SW 1271 (cell line): ENCODE measurements at places on chromosomes 11 and 22.

DNA sequence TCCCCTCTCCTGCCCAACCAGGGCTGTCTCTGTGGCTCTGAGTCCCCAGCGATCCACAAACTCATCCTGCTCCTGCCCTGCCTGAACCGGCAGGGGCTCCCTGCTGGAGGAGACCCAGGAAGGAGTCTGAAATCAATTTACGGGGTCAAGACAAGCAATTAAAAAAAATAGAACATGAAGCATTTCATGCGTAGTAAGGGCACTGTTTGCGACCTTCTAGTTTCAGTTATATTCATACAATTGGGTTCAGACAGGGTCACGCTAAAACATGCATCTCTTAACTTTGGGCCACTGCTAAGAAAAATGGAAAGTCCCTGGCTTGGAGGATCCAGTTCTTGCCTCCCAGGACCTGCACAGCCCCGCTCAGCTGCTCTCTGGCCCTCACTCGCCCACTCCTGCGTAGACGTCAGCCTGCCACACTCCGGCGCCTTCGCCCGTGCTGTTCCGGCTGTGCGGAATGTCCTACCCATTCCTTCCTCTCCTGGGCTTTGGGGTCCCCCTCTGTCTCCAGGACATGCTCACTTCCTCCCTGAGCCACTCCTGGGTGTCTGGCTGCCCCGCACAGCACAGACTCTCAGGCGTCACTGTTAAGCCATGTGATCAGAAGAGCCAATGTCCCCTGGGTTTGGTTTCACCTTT lies 12.8 kb downstream of the NFAM1 start:
- no peak for DNase-seq

DNA sequence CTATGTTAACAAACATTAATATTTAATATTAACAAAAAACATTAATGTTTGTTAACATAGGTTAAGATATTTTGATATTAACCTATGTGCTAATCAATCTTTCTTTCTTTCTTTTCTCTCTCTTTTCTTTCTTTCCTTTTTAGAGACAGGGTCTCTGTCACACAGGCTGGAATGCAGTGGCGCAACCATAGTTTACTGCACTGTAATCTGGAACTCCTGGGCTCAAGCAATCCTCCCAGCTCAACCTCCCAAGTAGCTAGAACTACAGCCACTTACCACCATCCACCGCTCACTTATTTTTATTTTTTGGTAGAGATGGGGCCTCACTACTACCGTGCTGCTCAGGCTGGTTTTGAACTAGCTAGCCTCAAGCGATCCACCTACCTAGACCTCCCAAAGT lies 13.2 kb downstream of the SIK3 start:
- no peak for DNase-seq

- no peak for DNase-seq
These were observed 57.6 kb downstream of the PLEKHA7 start for GRCh38 chr11:16956538-16957153.

GRCh38 chr22:31800065-31800464 lies 46.2 kb downstream of the DEPDC5 start:
- peak; percentile 53 for DNase-seq

- no peak for DNase-seq
These were observed 40.7 kb downstream of the SFI1 start for GRCh38 chr22:31537019-31537535.

DNA sequence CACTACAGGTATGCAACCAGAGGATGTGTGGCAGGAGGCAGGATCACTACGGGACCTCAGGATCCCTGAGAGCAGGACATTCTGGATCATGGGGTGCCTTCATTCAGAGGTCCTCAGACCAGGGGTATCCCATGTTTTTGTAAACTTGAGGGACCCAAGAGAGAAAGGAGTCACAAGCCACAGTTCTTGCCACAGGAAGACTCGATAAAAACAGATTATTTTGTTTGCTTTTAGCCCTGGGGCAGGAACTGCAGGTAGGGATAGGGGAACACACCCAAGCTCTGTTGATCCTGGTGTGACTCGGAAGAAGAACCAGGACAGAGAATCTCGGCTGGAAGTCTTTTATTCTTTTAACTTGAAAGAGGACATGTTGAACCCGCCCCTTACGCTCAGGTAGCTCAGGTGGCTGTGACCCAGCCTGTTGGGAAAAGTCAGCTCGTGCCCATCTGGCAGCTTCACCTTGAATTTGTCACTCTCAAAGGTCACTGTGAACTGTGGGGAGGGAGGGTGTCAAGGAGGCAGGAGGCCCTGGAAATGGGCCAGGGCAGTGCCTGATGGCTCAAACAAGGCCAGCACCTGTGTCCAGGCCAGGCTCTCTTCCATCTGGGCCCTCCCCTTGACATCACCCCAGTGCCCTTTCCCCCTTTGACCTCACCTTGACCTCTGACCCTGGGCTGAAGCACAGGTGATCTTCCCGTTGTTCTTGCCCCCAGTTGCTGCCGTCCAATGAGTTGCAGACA lies 9.8 kb downstream of the LGALS2 start:
- no peak for DNase-seq

GRCh38 chr11:71379701-71380100 lies 68.5 kb downstream of the DHCR7 start:
- DNase-seq: no peak

DNA sequence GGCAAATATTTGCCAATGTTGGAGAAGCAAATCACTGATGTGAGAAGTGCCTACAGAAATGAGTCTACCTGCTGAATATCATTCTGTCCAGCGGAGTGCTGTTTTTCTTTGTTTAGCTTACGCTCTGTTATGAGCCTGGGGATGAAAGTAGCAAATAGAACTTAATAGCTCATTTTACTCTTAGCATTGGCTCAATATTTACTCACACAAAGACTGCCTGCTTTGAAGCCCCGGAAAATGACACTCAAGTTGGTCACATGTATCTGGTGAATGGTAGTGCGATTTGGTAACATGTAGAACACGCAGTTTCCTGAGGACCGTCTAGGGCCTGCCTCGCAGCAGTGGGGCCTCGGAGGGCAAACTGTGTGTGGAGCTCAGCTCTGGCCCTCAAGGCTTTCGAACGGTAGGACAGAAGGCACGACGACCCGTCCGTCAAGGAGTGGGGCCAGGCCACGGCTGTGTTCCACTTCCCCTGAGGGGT lies 38.9 kb downstream of the TBC1D22A start:
- no peak for DNase-seq

DNA sequence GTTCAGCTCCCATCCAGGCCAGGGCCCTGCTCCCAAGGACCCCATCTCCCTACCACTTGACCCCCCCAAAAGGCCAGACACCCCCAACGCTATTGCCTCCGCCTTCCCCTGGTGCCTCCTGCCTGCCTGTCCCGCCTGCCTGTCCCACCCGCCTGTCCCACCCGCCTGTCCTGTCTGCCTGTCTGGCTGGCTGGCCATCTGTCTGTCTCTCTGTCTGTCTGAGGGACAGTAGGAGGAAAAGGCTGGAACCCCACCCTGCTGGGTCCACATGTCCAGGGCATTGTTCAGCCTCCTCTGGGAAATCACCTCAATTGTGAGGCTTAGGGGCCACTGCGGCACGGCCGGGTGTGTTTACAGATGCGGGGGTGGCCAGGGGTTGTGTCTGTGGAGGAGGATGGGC lies 25.3 kb upstream of the CBX7 start:
- no peak for DNase-seq

GRCh38 chr11:103923451-103923931 lies 112.9 kb upstream of the DDI1 start:
- no peak for DNase-seq

GRCh38 chr11:83827520-83827919 lies 541.4 kb upstream of the CCDC90B start:
- DNase-seq: no peak

DNA sequence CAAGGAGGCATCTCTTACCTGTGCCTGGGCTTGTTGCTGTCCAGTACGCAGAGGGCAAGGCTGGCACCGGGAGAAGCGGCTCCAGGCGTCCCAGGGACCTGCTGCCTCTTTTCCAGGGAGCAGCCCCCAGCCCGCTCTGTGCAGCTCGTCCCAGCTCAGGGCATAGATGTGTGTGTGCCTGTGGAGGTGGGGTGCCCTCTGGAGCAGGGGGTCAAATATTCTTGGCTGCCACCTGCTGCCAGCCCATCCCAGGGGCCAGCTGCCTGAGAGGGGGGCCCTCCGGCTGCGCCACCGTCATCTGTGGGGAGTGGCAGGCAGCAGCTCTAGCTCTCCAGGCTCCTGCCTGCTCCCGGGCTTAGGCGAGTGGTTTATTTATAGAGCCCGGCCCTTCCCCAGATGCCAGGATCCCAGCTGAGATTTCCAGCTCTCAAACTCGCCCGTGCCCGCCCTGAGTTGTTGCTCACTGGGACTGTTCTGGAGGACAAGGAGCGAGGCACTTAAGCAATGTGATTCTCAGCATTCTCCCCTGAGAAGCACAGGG lies 87.5 kb downstream of the RTL6 start:
- no peak for DNase-seq

GRCh38 chr11:60498853-60499252 lies 6.3 kb downstream of the MS4A12 start:
- no peak for DNase-seq

- no peak for DNase-seq
These were observed 9.1 kb upstream of the SREBF2 start for GRCh38 chr22:41823797-41824196.

DNA sequence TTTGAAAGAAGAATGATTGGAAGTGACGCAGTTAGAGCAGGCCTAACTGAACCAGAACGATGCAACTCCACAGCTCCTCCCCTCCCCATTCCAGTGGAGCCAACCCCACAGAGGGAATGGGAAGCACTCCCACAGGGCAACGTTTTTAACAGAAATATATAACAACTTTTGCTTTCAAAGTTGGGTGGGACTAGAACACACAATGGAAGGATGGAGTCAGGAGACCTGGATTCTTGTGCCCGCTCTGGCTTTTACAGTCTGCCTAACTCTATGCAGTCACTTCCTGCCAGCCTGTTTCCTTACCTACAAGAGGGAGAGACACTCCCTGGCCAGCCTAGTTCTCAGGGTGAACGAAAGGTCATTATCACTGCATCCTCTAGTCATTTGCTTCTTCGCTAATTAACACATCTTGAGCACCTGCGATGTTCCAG lies 75.5 kb downstream of the PACSIN2 start:
- DNase-seq: no peak

GRCh38 chr11:36282926-36283325 lies 6.3 kb downstream of the COMMD9 start:
- DNase-seq: no peak

GRCh38 chr11:17385926-17386325 lies 2.5 kb downstream of the KCNJ11 start:
- DNase-seq: no peak

DNA sequence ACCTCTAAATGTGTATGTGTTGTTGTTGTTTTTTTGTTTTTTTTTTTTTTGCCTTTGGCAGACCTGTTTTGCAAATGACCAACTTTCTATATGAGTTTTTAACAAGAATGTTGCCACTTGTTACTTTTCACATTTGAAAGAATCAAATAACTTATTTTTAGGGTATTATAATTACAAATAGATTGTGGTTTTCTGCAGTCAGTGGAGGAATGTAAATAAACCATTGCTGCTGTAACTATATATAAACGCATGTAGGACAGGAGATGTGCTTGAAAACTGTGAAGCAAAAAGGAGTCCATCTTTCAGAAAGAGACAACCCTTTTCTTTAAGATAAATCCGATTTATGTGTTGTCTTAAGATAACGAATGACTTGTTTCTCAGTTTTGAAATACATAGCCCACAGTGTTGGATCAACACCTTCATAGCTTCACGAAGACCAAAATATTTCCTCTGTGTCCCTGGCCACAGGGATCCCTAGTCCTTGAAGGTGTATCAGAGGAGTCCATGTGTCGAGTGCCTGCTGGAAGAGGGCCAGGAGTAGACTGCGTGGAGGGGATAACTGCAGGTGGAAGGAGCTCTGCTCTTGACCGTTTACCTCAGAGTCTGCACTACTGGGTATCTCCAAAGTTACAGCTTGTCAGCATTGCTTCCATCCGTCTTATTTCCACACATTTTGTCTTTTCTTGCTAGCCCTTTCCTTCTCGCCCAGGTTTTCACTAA lies 24.7 kb downstream of the TNRC6B start:
- no peak for DNase-seq

- DNase-seq: no peak
These were observed 2.7 kb downstream of the MUC5AC start for GRCh38 chr11:1160231-1161101.

DNA sequence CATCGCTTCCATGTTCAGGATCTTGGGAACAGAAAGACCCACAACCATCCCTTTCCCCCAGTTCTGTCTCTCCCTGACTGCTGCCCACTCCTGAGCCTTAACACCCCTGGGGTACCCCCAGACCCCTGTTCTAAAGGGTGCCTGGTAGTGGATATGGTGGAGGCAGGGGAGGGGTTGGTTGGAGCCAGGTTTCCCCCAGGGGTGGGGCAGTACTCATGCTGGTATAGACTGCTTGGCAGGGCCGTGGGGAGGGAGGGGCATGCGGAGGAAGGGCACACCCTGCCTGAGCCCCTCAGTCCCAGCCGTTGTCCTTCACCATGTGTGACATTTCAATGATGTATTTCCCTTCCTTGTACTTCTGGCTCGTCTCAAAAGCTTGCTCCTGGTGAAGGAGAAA lies 4.0 kb downstream of the YPEL4 start:
- DNase-seq: no peak

DNA sequence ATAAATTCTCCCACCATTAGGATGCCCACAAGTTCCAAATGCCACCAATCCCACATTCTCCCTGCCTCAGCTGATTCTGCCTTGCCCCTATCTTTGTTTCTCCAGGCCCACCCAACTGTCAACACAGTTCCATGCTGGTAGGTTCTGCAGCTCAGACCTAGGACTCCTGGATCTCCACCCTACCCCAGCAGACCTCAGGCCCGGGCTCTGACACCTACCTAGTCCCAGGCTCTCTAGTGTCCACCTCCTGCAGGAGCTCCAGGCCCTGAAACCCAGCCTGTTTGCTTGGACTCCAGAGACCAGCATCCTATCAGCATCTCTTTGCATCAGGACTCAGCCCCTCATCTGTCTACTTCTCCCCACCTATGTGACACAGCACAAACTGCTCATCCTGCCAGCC lies 86.5 kb downstream of the PDE2A start:
- DNase-seq: no peak

DNA sequence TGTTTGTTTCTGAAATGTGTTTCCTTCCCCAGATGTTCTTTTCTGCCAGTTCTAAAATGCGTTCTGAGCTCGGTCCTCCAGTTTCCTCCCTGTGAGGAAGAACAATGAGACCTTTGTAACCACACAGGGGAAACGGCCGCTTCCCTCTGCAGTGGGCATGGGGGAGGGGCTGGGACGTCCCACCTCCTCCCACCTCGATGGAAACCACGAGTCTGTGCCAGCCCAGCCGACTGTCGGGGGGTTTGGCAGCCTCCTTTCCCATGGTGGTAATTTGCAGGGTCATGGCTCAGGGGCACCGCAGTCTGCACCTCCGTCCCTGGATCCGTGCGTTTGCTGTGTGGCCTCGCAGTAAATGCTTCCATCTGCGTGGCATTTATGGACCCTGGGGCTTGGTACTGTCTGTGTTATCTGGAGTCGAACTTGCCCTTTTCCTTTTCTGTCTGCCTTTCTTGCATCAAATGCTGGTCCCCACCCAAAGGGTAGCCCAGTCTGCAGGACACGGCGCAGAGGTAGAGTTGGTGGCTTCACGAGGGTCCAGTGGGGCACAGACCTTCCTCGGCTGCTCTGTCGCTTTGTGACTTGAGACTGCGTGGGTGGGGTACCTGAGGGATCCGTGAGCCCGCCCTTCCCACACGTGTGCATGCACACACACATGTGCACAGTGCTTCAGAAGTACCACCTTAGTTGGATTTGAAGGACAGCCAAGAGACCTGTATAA lies 16.1 kb downstream of the LRP5 start:
- DNase-seq: no peak
